ENCODE measurements at places on chromosomes 2 and 18.

DNA sequence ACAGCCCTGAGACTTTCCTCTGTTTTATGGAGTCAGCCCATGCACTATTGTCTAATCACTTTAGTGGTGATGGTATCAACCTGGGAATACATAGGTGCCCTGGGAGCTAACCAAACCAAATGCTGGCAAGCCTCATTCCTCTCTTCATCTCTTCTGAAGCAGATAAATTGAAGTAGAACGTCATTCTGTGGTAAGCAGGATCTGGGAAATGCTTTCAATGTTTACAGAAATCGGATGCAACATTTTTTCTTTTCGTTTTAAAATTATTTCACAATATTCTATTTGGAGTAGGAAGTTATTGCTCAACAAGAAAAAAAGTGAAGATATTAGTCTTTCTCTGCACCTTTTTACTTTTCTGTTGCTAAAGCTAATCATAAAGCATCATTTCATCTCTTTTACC, 114.2 kb downstream of the RBMS1 start:
- DNase-seq, result no peak

DNA sequence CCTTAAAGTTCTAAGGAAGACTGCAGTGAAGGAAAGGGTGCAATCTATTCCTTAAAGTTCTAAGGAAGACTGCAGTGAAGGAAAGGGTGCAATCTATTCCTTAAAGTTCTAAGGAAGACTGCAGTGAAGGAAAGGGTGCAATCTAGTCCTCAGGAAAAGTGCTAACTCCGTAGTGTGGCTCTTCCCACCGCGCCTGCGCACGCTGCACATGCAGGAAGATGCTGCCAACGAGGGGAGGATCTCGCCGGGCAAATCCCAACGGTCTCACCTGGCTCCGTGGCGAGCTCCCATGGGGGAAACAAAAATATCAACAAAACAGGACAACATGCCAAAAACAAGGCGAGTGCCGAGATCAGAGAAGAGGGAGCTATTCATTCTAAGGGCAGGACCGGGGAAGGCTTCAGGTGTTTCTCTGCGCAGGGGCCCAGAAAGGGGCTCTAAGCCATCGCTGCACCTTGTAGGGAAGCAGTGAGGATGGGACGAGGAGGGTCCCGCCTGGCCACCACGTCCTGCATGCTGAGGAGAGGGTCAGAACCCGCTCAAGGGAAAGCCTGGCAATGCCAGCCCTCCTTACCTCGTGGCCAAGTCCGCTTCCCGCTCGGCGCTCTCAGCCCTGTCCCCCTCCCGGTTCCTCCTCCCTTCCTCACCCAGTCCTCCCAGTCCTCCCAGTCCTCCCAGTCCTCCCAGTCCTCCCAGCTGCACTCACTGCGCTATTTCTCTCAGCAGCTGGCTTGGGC, 24.5 kb downstream of the TIMM21 start:
- no peak for DNase-seq

DNA sequence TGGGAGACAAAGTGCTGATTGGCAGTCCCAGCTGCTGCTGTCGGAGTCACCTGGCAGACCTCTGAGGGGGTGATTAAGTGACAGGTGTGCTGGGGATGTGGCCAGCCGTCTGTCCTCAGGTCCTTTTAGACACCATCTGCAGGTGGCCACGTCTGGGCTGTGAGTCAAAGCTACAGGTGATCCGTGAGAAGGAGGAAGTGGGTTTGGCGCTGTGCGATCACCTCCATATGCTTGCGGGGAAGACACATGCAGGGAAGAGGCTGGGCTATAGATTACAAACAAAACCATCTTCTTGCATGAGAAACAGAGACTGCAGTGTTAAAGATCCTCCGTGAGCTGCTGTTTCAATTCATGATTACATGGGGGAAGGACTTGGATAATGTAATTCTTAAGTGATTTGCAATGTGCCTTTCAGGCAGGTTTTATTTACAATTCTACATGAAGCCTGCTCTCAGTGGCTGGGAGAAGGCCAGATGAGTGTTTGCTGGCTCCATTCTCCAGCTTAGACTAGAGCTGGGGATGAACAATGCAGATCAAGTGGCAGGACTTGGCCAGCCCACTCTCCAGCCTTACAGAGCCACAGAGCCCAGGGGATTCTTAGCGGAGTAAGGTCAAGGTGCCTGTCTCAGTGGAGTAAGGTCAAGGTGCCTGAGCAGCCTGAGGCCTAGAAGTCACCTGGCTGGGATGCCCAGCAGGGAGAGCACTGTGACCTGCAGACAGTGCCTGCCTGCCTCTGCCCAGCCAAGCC, 87.8 kb downstream of the LYPD1 start:
- DNase-seq, result no peak

- no peak for DNase-seq
These were observed 108.7 kb upstream of the ATL2 start for GRCh38 chr2:38485734-38486133.

DNA sequence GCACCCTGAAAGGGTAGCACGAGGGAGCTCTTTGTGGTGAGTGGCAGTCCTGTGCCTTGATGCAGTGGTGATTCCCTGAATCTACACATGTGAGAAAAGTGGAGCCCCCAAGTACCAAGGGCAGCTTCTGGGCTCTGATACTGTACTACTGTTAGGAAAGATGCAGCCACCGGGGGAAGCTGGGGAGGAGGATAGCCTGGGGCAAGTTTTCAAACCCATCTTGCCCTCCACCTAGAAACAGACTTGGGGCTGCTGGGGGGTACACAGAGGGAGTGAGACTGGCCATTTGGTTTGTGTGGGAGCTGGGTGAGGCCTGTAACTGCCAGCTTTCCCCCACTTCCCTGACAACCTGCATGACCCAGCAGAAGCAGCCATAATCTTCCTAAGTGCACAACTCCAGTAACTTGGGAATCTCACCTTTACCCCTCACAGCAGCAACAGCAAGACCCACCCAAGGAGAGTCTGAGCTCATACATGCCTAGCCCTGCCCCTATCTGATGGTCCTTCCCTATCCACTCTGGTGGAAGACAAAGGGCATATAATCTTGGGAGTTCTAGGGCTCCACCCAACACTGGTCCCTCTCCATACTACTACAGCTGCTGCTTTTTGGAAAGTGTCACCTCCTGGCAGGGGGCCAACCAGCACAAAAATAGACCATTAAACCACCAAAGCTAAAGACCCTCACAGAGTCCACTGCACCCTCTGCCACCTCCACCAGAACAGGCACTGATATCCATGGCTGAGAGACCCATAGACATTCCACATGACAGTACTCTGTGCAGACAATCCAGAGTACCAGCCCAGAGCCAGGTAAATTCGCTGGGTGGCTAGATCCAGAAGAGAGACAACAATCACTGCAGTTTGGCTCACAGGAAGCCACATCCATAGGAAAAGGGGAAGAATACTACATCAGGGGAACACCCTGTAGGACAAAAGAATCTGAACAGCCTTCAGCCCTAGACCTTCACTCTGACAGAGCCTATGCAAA, 8.2 kb downstream of the MALL start:
- DNase-seq, result no peak

- DNase-seq, result no peak
These were observed 78.7 kb downstream of the FTCDNL1 start for GRCh38 chr2:199772035-199772976.

DNA sequence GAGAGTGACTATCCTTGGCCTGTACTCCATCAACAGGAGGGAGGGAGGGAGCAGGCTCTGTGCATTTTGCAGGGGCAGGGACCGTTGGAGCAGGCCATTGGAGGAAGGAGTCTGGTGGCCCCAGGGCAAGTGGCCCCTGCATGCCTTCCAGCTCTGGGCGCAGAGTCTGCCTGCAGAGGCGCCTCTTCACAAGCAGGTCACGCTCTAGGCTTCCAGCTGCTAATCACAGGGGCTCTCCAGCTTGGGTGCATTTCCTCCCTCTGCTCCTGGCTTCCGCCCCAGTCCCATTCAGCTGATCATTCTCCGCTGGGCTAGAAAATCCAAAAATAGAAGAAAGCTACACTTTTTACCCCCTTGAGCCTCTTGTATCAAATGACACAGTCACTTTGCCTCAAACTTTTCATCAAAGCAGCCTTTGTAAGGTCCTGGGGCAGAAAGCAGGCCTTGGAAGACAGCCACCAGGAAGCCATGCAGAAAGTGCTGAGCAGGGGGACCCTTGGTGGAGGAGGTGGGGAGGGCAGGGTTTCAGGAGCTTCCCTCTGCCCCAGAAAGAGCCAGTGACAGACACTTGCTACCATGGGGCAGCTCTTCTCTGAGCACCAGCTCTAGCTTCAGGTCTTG, 11.3 kb downstream of the TMEM247 start:
- no peak for DNase-seq

- no peak for DNase-seq
These were observed 192.7 kb upstream of the REV1 start for GRCh38 chr2:99682275-99683060.

DNA sequence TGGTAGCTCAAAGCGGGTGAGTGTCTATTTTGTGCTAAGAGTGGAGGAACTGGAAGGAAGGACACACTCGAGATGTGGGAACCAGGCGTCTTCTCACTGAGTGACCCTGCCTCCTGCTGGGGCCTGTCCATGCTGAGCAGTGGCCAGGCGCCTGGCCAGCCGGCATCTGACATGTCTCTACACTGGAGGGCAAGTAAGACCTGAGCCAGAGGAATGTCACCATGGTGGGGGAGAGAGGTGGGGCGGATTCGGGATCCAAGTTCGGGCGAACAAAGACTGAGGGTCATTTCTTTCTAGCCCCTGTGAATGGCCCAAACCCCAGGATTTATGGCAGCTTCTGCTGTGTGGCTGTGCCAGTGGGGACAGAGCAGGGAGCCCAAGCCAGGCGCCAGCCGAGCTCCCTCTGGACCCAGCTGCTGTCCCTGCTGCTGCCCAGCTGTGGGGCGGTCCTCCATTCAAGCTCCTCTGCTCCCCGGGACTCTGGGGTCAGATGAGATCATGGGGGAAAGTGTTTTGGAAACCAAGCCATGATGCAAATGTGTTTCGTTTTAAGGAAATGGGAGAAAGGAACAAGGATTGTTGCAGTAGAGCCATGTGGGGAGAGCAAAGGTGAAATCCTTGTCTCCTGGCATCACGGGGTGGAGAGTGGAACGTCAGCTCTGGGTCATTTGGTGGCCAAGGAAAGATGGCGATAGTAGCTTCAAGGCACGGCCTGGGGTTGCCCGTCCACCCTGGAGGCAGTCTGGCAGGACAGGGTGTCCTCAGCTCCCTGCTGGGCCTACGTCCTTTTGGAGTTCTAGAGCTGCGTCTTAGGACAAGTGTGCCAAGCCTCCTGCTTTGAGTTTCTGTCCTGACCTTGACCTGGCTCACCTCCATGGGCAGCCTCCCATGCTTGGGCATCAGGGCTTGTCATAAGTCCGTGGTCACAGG, 8.1 kb downstream of the ACKR3 start:
- DNase-seq, result no peak

GRCh38 chr18:47993409-47993808, 63.0 kb upstream of the SMAD2 start:
- no peak for DNase-seq

GRCh38 chr18:36700955-36701354, 127.8 kb downstream of the TPGS2 start:
- no peak for DNase-seq

GRCh38 chr2:16198166-16198912, 258.0 kb downstream of the MYCN start:
- DNase-seq, result no peak

GRCh38 chr2:56540467-56540866, 356.7 kb downstream of the CCDC85A start:
- DNase-seq, result no peak

- no peak for DNase-seq
These were observed 11.2 kb upstream of the TEX51 start for GRCh38 chr2:126887506-126887905.

GRCh38 chr18:65215865-65216466, 534.8 kb upstream of the CDH7 start:
- DNase-seq, result no peak

- DNase-seq, result no peak
These were observed 101.6 kb upstream of the HNMT start for GRCh38 chr2:137862651-137863050.

- no peak for DNase-seq
These were observed 304.4 kb downstream of the CCDC178 start for GRCh38 chr18:33135951-33136660.

DNA sequence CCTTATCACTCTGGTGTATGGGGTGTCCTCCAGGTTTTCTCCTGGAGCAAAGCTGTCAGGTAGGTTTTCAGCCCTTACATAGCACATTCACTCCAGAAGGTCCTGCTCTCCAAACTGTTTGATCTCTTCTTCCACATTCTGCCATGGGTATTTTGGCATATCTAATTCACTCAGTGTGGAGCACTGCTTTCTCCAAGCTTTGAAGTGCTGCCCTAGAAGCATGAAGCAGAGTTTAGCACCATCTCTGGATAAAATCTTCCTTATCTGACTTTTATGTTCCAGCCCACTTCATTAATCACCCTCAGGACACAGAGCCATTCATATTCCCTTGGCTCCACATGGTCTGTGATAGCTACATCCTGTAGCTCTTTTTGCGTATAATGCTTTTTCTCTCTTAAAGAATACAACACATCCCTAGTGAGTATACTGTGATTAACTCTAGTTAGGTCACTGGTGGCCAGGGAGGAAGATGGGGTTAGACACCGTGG, 56.7 kb upstream of the ARHGAP28 start:
- no peak for DNase-seq

- DNase-seq, result no peak
These were observed 519.1 kb downstream of the SOX11 start for GRCh38 chr2:6211236-6211635.

DNA sequence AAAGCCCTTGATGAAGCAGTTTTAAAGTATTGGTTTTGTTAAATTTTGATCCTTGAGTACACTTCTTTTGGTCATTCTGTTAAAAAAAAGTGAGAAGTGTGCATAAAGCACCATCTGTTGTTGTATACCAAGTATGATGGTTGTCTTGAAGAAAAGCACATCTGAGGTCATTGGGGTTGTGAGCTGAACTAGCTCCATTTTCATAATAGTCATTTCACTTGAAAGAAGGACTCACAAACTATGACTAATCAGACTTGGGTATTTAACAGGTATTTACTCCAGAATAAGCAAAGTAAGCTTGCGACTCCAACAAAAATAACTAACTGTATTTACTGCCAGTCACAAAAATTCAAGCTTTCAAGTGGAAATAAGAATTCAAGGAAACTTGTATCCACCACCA, 35.1 kb downstream of the CHN1 start:
- no peak for DNase-seq

GRCh38 chr2:235293061-235293460, 200.8 kb upstream of the AGAP1 start:
- DNase-seq, result no peak

All from activated CD4-positive, alpha-beta T cell treated with anti-CD3 and anti-CD28 coated beads, Interleukin-2, amount 10 ng/mL, durations not matched to agents 7 days and 5 days (primary cell).